Fibroblast of gingiva (primary cell): ENCODE measurements at places on chromosomes 16 and 17.

- DNase-seq: peak; percentile 49
Measured at GRCh38 chr17:31744511-31744951, 114.5 kb downstream of the COPRS start.

DNA sequence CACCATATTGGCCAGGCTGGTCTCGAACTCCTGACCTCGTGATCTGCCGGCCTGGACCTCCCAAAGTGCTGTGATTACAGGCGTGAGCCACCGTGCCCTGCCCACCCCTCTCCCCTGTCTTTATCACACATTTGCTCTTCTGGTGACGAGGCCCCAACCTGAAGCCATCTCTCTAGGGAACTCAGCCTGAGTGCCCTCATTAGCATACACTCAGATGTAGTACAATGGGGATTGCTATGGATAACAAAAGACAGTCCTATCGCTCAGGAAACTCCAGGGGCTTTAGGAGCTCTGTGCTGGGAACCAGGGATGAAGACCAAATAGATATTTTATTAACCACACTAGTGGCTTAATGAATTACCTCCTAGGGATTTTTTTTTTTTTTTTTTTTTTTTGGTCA, 100.7 kb downstream of the MARF1 start:
- DNase-seq: no peak

DNA sequence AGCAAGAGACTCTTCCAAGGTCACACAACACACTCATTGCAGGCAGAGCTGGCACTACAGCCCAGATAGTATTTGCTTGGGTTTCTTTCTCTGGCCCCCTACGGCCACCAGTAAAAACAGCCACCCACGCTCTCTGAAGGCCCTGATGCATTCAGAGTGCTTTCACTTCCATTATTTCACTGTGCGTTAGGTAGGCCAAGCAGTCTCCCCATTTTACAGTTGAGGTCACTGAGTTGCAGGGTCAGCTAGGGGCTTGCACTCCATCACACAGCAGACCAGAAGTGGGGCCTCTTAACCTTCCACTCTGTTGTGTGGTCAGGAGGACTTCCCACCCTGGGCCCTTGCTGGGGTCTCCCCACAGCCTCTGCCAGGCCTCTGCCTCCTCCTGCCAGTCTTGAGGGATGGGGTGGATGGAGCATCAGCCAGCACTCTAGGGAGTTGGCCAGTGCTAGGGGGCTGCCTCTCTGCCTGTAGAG, 2.5 kb downstream of the TBX21 start:
- DNase-seq: no peak

GRCh38 chr16:72934636-72935403, 113.1 kb downstream of the ZFHX3 start:
- peak; percentile 89 for DNase-seq

GRCh38 chr17:72931163-72931562, 161.3 kb downstream of the SLC39A11 start:
- DNase-seq: no peak

GRCh38 chr17:933312-934073, 46.1 kb downstream of the NXN start:
- peak; percentile 81 for DNase-seq

DNA sequence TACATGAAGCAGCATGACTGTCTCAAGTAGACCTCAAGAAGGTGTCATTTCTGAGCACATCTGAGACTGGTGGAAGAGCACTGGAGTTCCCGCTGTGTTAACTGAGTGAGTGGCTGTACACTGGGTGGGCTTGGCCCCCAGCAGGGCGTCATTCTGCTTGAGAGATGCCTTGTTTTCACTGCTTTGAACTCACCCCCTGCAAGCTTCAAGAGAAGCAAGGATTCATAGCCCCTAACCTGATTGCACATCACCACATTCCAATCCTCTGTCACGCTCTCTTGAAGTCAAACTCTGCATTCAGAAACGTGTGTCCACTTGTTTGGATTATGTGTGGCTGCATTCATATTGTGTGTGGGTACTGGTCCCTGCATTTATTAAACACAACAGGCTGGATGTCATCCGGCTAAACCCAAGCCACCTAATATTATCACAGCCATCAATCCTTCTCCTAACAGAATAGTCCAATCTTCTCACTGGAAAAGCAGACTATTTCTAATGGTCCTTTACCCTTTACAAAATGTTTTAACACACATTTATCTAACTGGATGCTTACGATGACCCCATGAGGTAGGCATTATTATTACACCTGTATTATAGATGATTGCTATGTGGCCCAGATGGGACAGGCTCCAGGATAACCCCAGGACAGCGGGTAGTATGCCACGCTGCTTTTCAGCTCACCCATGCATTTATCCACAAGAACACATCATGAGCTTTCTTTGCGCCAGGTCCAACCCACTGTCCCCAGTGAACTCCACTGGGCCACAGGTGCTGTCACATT, 76.3 kb downstream of the USP31 start:
- no peak for DNase-seq

DNA sequence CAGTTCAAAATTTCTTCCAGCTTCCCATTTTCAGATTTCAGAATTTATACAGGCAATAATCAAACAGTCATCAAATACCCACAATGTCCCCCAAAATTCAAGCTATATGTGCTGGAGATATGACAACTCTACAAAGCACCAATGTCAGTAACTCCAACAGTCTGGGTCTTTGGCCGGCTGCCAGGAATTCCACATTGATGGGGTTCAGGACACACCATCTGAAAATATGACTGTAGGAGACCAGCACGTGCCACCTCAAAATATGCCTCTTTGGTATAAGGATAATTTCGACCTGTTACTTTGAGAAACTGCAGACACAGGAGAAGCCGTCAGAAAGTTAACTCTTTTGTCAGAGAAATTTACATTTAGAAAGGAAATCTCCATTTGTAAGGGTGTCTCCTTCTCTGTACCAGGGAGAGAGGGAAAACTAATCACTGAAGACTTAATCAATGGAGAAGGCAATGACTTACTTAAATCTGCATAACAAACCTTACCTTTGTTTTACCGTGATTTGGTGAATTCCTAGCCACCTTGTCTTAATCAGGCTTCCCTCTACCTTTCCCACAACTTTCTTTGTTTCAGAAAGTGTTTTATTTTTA, 594.3 kb upstream of the CDH5 start:
- no peak for DNase-seq

DNA sequence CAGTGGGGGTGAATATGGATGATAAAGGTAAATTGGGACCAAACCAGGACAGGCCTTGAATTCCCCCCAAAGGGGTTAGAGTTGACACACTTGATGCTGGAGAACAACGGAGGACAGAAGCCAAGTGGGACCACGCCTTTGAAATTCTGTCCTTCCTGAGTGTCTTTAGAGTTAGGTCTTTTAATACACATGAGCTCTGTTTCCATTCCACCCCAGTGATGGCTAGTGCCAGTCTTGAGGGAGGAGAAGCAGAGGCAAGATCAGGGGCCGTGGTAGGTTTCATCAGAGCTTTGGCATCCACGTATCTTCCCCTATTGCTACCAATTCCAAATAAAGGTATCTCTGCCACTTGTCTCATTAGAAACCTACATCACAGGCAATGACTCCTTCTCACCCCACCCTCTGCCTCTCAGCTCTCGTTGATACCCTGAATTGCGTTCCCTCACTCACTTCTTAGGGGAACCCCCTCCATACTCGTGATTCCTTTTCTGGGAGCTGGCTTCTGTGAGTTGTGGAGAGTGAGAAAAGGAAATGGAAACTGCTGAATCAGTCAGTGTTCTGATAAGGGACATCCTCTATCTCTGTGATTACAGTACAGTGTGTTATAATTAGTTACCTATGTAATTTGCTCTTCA, 2.4 kb upstream of the CCL3L1 start:
- no peak for DNase-seq

GRCh38 chr17:63405741-63406261, 40.3 kb downstream of the CYB561 start:
- DNase-seq: peak; percentile 76

DNA sequence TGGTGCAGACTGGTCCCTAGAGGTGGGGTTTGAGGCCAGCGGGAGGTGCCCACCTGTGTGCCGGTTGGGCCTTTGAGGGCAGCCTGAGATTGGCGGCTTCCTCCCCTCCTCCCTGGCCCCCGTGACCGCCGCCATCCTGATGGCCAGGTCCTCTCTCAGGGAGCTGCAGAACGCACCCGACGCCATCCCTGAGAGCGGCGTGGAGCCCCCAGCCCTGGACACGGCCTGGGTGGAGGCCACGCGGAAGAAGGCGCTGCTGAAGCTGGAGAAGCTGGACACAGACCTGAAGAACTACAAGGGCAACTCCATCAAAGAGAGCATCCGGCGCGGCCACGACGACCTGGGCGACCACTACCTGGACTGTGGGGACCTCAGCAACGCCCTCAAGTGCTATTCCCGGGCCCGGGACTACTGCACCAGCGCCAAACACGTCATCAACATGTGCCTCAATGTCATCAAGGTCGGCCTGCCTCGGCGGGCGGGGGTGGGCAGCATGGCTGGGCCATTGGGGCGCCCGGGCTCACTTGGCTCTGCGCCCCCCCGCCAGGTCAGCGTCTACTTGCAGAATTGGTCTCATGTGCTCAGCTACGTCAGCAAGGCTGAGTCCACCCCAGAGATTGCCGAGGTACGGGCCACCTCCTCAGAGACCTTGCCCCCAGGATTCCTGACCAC, 2.8 kb downstream of the GPS1 start:
- DNase-seq: no peak

GRCh38 chr16:16021020-16021419, 71.6 kb downstream of the ABCC1 start:
- no peak for DNase-seq

DNA sequence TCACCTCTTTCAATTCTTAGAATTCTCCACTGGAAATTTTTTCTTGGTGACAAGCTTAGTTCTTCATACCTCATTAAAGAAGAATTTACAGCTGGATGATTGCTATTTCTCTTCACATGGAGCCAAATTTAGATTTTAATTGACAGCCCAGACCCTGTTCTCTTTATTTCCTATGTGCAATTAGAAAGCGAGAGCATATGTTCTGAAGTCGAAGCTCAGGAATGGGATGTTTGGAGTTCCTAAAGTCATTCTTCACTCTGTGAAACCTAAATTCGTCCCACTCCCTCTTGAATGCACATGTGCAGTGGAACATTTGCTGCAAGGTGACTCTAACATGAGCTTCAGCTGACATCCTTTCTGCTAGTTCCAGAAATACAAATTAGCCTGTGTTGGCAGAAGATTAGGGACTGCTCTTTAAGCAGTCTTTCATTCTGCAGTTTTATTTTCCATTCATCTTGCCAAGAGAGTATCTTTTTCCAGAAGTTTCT, 129.3 kb upstream of the KCNJ16 start:
- DNase-seq: peak; percentile 50

DNA sequence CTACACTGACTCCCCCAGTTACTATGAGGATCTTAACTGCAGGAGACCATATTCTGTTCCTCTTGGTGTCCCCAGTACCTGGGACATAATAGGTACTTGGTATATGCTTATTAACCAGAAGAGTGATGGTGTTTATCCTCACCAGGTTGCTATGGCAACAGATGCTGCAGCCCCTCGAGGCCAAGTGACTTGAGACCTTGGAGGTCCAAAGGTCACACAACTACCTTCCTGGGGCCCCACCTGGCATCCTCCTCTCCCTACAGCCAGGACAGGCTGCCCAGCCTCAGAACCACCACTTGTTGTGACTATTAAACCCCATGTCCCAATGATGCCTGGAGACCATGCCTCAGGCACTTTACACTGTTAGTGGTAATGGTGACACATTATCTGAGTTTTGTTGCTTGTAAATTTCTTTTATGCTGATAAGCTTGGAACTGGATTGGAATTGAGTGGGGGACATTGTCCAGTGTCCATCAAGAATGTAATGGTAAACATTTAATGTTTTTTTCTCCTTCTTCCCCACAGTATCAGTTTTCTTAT, 189.4 kb downstream of the CCDC182 start:
- no peak for DNase-seq

DNA sequence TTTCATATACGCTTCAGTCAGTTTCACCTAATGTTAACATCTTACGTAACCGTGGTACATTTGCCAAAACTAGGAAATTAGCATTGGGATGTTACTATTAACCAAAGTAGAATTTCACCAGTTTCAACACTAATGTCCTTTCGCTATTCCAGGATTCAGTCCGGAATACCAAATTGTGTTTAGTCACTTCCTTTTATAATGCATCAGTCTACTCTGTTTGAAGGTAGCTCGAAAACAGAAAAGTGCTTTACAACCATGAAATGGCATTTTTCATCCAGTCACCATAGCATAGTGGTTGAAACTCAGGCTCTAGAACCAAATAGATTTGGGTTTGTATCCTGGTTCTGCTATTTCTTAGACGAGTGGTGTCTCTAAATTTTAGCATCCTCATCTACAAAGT, 29.4 kb downstream of the AP2B1 start:
- no peak for DNase-seq

GRCh38 chr16:19294156-19294649, 8.7 kb downstream of the CLEC19A start:
- peak; percentile 6 for DNase-seq
